Stomach (tissue), 19 donors: ENCODE measurements at places on chromosomes 2 and 18. TPM values are rescaled to one million over a fixed set of nuclear protein-coding genes. Genes with fewer than 3 reads are reported as not detected.
A peak's percentile ranks its signal among the peaks of the same experiment; 100 is the strongest.

The AKAIN1 gene
- total RNA-seq, result not detected

The NXPH2 gene
- total RNA-seq, result not detected

The PTH2R gene
- total RNA-seq, result not detected

The MROH2A gene
- total RNA-seq, result not detected

- H3K4me3 ChIP-seq, result no peak overlapping the region
- no peak overlapping the region for H3K27ac ChIP-seq
- no peak for DNase-seq
- H3K27me3 ChIP-seq, result no peaks in the 10 kb centered on the region
- no peaks in the 10 kb centered on the region for H3K4me1 ChIP-seq
These were observed 13.1 kb downstream of the GPR45 start for GRCh38 chr2:105254531-105255210.

DNA sequence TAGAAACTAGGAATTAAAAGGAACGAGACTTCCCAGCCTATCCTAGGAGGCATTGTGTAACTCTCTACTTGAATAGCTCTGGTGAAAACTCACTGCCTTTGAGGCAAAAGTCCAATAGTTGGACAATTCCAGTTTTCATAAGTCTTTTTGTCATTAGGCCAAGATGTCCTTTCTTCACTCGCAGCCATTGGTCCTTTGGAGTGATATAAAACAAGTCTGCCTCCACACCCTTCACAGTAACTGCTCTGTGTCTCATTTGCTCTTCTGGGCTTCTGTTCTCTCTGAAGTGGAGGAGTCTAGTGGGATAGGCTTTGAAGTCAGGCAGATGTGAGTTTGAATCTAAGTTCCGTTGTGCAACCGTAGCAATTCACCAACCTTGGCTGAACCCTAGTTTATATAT, 28.2 kb downstream of the ANTXR1 start:
- no peak overlapping the region for H3K27ac ChIP-seq
- H3K4me1 ChIP-seq, result peaks cover 7% of the 10 kb centered on the region
- H3K27me3 ChIP-seq, result no peaks in the 10 kb centered on the region
- no peaks in the 10 kb centered on the region for H3K36me3 ChIP-seq
- H3K4me3 ChIP-seq, result no peak overlapping the region

GRCh38 chr2:52955079-52955478, 812.5 kb upstream of the CHAC2 start:
- H3K4me1 ChIP-seq, result no peaks in the 10 kb centered on the region
- no peak overlapping the region for H3K4me3 ChIP-seq
- H3K27ac ChIP-seq, result no peak overlapping the region
- DNase-seq, result no peak
- no peaks in the 10 kb centered on the region for H3K27me3 ChIP-seq

GRCh38 chr2:36360063-36360462, 4.5 kb downstream of the CRIM1 start:
- no peaks in the 10 kb centered on the region for H3K27me3 ChIP-seq
- H3K4me3 ChIP-seq, result no peak overlapping the region
- no peak for DNase-seq

DNA sequence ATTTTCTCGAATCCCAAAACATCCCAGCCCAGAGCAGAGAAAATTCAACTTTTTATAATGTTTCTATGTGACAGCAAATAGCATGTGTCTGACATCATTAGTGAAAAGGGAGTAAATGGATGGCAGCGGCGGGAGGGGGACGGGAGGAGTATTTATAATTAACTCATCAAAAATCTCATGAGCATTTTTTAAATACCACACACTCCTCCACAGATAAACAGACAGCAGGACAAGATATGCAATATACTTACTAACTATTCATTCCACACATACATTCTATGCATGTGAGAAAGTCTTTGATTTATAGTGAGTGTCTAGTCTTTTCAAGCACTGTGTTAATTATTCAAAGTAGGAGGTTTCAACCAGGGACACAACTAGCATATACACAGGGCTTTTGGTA, 107.6 kb downstream of the LRP2 start:
- H3K27me3 ChIP-seq, result no peaks in the 10 kb centered on the region
- no peak overlapping the region for H3K27ac ChIP-seq
- DNase-seq, result no peak
- H3K36me3 ChIP-seq, result no peaks in the 10 kb centered on the region
- H3K4me1 ChIP-seq, result no peaks in the 10 kb centered on the region

DNA sequence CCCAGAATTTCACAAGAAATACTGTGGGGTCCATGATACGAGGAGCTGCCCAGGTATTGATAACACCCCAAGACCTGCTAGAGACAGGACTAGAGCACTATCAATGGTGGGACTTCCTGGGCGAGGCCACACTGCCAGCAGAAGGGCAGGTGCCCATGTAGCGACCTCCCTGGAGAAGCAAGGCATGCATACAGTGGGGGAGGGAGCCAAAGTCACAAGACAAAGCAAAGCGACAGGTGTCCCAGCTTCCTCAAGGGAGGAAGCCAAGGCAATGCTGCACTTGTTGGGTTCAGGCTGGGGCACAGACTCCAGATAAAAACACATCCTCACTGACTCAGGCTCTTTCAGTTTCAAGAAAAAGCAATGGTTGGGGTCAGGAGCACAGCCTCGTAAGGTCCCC, 7.5 kb downstream of the CD207 start:
- no peak overlapping the region for H3K4me3 ChIP-seq
- no peaks in the 10 kb centered on the region for H3K27me3 ChIP-seq
- no peak overlapping the region for H3K27ac ChIP-seq
- H3K4me1 ChIP-seq, result no peaks in the 10 kb centered on the region
- no peak for DNase-seq

DNA sequence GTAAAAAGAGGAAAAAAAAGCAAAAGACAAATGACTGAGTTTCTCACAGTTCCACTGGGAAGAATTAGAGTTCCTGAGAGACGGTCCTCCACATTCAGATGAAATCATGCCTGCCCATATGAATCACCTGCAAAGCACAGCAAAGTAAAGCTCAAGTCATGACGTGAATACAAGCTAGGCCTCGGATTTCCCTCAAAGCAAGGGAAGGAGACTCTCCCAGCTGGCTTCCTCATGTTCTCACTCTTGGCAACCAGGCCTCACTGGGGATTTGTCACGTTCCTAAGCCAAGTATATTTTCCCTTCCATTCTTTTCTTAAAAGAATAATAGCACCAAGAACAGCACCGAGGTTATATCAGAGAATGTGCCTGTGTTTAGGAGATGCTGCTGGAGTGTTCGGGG, 47.0 kb downstream of the CYP27C1 start:
- H3K4me1 ChIP-seq, result peaks cover 30% of the 10 kb centered on the region
- H3K36me3 ChIP-seq, result no peaks in the 10 kb centered on the region
- peak; percentile 82 for DNase-seq
- H3K27me3 ChIP-seq, result no peaks in the 10 kb centered on the region
- no peak overlapping the region for H3K27ac ChIP-seq

DNA sequence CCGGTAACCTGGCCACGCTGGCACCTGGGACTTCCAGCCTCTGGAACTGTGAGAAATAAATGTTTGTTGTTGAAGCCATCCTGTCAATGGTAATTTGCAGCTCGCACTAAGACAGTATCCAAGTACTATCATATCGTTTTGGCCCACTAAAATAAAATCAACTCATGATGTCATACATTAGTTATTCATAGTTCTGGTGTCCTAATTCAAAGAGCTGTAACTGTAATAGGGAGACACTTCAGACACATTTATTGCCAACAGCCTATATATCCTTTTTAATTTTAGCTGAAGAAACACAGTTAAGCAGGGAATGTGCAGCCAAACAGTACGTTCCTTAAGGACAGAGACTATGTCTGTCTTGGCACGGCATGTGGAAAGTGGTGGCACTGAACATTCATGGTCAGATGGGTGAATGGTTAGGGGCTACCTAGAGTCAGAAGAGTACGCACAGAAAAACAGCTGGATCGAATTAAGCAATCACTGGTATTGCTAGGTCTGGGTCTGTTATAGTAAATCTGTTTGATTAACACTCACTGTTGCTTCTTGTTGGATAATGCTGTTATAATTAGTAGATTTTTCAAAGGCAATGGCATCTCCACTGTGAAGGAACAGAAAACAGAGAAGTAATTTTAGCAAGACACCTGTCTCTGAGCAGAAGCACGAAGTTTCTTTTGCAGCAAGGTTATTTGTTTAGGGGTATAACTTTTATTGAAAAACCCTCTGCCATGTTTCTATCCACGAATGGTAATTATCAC, 41.3 kb upstream of the CREG2 start:
- DNase-seq, result no peak
- no peaks in the 10 kb centered on the region for H3K36me3 ChIP-seq
- no peaks in the 10 kb centered on the region for H3K4me1 ChIP-seq
- no peaks in the 10 kb centered on the region for H3K27me3 ChIP-seq
- H3K27ac ChIP-seq, result no peak overlapping the region

- no peak overlapping the region for H3K27ac ChIP-seq
- no peak overlapping the region for H3K4me3 ChIP-seq
- DNase-seq, result peak; percentile 76
- no peaks in the 10 kb centered on the region for H3K36me3 ChIP-seq
- H3K4me1 ChIP-seq, result peaks cover 8% of the 10 kb centered on the region
These were observed 589.0 kb upstream of the ACVR2A start for GRCh38 chr2:147255812-147256211.

GRCh38 chr2:188039307-188039706, 252.4 kb upstream of the GULP1 start:
- no peaks in the 10 kb centered on the region for H3K27me3 ChIP-seq
- no peaks in the 10 kb centered on the region for H3K4me1 ChIP-seq
- no peak overlapping the region for H3K27ac ChIP-seq
- DNase-seq, result no peak
- no peaks in the 10 kb centered on the region for H3K36me3 ChIP-seq

- no peak overlapping the region for H3K27ac ChIP-seq
- H3K4me3 ChIP-seq, result peak overlapping the region; percentile 10
- H3K27me3 ChIP-seq, result no peaks in the 10 kb centered on the region
- DNase-seq, result peak; percentile 26
These were observed 376.1 kb downstream of the IRS1 start for GRCh38 chr2:226423498-226423960.

GRCh38 chr2:57981083-57981768, 65.4 kb upstream of the VRK2 start:
- no peaks in the 10 kb centered on the region for H3K4me1 ChIP-seq
- no peak overlapping the region for H3K4me3 ChIP-seq
- no peaks in the 10 kb centered on the region for H3K27me3 ChIP-seq
- no peak overlapping the region for H3K27ac ChIP-seq
- H3K36me3 ChIP-seq, result no peaks in the 10 kb centered on the region

GRCh38 chr2:33321236-33321771, 155.1 kb upstream of the RASGRP3 start:
- peak overlapping the region; percentile 12 for H3K27ac ChIP-seq
- DNase-seq, result no peak
- H3K36me3 ChIP-seq, result no peaks in the 10 kb centered on the region
- no peak overlapping the region for H3K4me3 ChIP-seq

- H3K4me1 ChIP-seq, result peaks cover 7% of the 10 kb centered on the region
- H3K36me3 ChIP-seq, result no peaks in the 10 kb centered on the region
- peak overlapping the region; percentile 2 for H3K4me3 ChIP-seq
- peak; percentile 79 for DNase-seq
These were observed 32.6 kb upstream of the SLC40A1 start for GRCh38 chr2:189613077-189613636.

DNA sequence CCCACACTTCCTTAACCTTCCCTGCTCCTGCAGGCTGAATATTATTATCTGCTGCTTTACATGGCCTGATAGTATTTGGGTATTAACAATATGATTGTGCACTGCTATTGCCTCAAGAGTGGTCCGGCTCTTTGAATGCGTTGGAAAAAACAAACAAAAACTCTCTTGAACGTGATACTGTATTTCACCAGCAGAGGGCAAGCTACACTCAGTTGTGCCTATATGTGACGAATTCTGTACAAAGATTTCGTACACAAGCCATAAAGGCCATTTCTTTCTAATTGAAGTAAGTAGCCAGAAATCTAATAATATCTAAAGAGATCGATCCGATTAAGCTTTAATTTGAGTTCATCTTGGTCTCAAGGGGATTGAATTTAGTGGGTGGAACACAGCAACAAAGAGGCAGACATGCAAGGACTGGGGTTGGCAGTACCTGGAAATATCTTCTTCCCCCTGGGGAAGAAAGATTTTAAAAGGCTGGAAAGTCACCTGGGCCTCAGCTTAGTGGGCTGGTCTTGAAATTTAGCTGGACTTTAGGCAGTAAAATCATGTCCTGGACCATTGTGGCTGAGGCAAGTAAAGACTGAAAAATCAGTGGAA, 49.3 kb upstream of the RAB6D start:
- no peaks in the 10 kb centered on the region for H3K27me3 ChIP-seq
- no peaks in the 10 kb centered on the region for H3K4me1 ChIP-seq
- no peak overlapping the region for H3K27ac ChIP-seq
- H3K36me3 ChIP-seq, result no peaks in the 10 kb centered on the region
- DNase-seq, result peak; percentile 82
- H3K4me3 ChIP-seq, result no peak overlapping the region

DNA sequence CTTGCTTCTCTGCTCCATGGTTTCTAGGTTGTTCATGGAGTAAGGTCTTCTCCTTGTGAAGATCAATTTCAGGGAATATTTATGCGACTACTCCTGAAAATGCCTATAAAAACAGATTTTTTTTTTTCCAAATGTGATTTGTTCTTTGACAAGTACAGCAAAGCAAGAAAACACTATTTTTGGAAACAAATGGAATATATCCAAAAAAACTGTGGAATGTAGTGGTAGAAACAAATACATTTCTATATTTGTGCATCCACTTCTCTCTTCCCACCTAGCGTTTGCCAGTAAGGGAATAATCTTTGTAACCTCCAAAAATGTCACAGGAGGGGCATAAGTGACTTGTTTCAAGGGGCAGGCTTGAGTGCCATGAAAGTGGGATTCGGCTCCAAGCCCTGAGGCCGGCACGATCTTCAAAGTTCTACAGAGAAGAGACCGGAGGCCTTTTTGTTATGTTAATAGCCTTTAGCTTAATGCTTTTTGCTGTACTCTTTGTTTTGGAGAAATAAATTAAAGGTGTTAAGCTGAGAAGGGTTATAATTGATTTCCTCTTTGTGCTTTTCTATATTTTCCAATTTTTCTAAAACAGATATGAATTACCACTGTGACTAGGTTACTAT, 200.6 kb downstream of the NRP2 start:
- H3K27ac ChIP-seq, result peak overlapping the region; percentile 3
- H3K27me3 ChIP-seq, result no peaks in the 10 kb centered on the region
- H3K36me3 ChIP-seq, result no peaks in the 10 kb centered on the region
- no peak for DNase-seq
- H3K4me1 ChIP-seq, result peaks cover 9% of the 10 kb centered on the region

GRCh38 chr2:65820454-65820853, 388.1 kb upstream of the SPRED2 start:
- H3K4me1 ChIP-seq, result no peaks in the 10 kb centered on the region
- no peak overlapping the region for H3K27ac ChIP-seq
- DNase-seq, result no peak
- H3K36me3 ChIP-seq, result no peaks in the 10 kb centered on the region
- no peaks in the 10 kb centered on the region for H3K27me3 ChIP-seq

GRCh38 chr2:41040782-41041520, 589.1 kb upstream of the SLC8A1 start:
- no peak for DNase-seq
- H3K36me3 ChIP-seq, result no peaks in the 10 kb centered on the region
- H3K4me1 ChIP-seq, result no peaks in the 10 kb centered on the region
- H3K27ac ChIP-seq, result no peak overlapping the region

- no peak overlapping the region for H3K27ac ChIP-seq
- no peak for DNase-seq
- H3K27me3 ChIP-seq, result no peaks in the 10 kb centered on the region
- no peaks in the 10 kb centered on the region for H3K36me3 ChIP-seq
These were observed 9.8 kb upstream of the EFR3B start for GRCh38 chr2:25032094-25032493.

- H3K36me3 ChIP-seq, result no peaks in the 10 kb centered on the region
- H3K4me1 ChIP-seq, result no peaks in the 10 kb centered on the region
- no peak overlapping the region for H3K4me3 ChIP-seq
- H3K27ac ChIP-seq, result no peak overlapping the region
These were observed 47.9 kb upstream of the ACMSD start for GRCh38 chr2:134790487-134790886.

GRCh38 chr2:12412898-12413305, 303.8 kb upstream of the TRIB2 start:
- H3K4me1 ChIP-seq, result peaks cover 8% of the 10 kb centered on the region
- no peak overlapping the region for H3K27ac ChIP-seq
- DNase-seq, result no peak
- H3K4me3 ChIP-seq, result no peak overlapping the region
- H3K27me3 ChIP-seq, result no peaks in the 10 kb centered on the region
